ENCODE measurements at places on chromosomes 1 and 21.
A peak's percentile ranks its signal among the peaks of the same experiment; 100 is the strongest.

- no peak for DNase-seq
Observed at GRCh38 chr1:89980605-89981004, 14.3 kb upstream of the ZNF326 start.

DNA sequence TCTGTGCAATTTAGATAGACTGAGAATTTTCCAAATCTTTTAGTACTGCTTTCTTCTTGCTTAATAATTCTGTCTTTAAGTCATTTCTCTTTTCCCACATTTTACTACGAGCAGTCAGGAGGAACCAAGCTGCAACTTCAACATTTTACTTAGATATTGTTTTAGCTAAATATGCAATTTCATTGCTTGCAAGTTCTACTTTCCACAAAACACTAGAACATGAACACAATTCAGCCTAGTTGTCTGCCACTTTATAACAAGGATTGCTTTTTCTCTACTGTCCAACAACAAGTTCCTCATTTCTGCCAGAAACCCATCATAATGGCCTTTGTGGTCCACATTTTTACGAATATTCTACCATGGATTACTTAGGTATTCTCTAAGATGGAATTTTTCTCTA is 36.6 kb downstream of the SORT1 start:
- DNase-seq = no peak

- DNase-seq = no peak
Observed at GRCh38 chr1:205250699-205251098, 23.0 kb downstream of the TMCC2 start.

GRCh38 chr1:24150234-24151174 is 7.6 kb upstream of the IL22RA1 start:
- DNase-seq = peak; percentile 94

GRCh38 chr1:203172184-203173010 is 3.2 kb downstream of the MYBPH start:
- DNase-seq = peak; percentile 50

DNA sequence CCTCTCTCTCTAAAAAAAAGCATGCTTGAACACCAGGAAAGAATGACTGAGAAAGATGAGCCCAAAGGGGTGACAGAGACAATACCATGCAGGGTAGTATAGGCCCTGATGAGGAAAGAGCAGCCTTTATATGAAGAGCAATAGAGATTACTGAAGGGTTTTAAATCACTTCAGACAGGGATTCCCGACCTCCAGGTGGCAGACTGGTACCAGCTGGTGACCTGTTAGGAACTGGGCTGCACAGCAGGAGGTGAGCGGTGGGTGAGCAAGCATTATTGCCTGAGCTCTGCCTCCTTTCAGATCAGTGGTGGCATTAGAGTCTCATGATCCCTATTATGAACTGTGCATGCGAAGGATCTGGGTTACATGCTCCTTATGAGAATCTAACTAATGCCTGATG is 30.8 kb upstream of the GTF2B start:
- DNase-seq = no peak

GRCh38 chr1:36089393-36090121 is 865 bp downstream of the ADPRS start:
- DNase-seq = peak; percentile 16

GRCh38 chr1:219476716-219477115 is 136.2 kb downstream of the ZC3H11B start:
- DNase-seq = no peak

GRCh38 chr21:25638660-25639550 is at the start of gene JAM2:
Gene JAM2 (plus strand): TSS chr21:25639258. CDS start chr21:25639822, 564 bp downstream.
- DNase-seq = peak; percentile 30

Measured in stimulated activated CD4-positive, alpha-beta T cell treated with anti-CD3 and anti-CD28 coated beads, Interleukin-2, amount 100 ng/mL, for 24 hours (primary cell).